ENCODE measurements at places on chromosomes 4 and X. TPM values are rescaled to one million over a fixed set of nuclear protein-coding genes. Genes with fewer than 3 reads are reported as not detected.

DNA sequence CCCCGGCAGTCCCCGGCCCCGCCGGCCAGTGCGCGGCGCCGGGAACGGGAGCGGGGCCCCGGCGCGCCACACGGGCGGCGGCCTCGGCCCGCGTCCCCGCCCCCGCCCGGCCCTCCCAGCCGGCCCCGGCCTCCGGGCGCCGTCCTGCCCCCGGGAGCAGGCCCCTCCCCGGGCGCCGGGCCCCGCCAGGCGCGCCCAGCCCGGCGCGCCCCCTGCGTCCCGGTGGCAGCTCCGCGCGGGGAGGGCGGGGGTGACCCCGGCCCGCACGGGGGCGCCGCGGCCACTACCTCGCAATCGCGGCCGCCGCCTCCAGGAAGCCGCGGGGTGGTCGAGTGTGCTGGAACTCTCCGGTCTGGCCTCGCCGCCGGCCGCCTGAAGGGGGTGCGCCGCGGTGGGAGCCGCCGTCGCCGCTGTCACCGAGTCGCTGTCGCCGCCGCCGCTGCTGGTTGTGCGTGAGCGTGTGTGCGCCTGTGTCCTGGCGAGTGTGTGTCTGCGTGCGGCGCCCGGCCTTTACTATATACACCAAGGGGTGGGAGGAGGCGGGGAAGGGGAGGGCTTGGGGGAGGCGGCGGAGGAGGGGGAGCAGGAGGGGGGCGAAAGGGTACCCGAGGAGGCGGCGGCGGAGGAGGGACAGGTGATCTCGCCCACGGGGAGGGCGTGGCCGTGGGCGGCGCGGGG is at the start of gene RAI2:
Gene RAI2, minus strand, starts transcription at position 488 of the 678 bp plus-strand sequence. CDS start 59,288 bp downstream, outside the sequence.
- no peak for DNase-seq

GRCh38 chr4:6546681-6547447 is 28.1 kb upstream of the MAN2B2 start:
- DNase-seq: peak; percentile 54

- DNase-seq: no peak
Measured at GRCh38 chr4:187108845-187109244, 385.2 kb upstream of the FAT1 start.

DNA sequence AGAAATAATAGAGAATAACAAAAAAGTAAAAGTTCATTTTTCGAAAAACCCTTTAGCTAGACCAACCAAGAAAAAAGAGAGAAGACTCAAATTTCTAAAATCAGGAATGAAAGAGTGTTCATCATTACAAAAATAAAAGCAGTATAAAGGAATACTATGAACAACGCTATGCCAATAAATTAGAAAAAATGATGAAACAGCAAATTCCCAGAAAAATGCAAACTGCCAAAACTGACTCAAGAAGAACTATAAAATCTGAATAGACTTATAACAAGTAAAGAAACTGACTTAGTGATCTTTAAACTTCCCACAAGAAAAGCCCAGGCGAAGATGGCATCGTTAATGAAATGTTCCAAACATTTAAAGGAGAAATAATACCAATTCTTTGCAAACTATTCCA is 3.1 kb upstream of the ZCCHC13 start:
- DNase-seq: no peak

- no peak for DNase-seq
Measured at GRCh38 chr4:89482926-89483595, 175.5 kb upstream of the GPRIN3 start.

- no peak for DNase-seq
Measured at GRCh38 chrX:10142041-10142599, 14.7 kb upstream of the CLCN4 start.

GRCh38 chr4:154277172-154277571 is 214.4 kb downstream of the DCHS2 start:
- DNase-seq: no peak

DNA sequence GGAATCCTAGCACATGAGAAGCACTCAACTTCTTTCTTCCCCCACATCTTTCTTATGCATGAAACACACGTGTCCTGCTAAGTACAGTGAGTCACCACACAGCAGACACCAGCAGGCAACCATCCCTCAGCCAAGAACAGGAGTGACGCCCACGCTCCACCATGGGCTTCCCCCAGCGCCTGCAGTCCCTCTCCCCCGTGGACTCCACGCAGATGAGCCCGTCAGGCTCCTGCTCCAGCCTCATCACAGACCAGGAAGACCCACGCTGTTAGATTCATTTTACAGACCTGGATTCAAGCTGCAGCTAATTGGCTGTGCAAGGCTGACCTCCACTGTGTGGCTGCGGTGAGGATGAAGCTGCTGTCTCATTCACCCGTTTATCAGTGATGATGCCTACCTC is 16.7 kb downstream of the HMX1 start:
- peak; percentile 22 for DNase-seq

- DNase-seq: no peak
Measured at GRCh38 chrX:3026074-3026815, 15.0 kb upstream of the ARSF start.

GRCh38 chrX:21781976-21782375 is 24.1 kb upstream of the SMPX start:
- no peak for DNase-seq

- DNase-seq: no peak
Measured at GRCh38 chr4:98672583-98673287, 14.3 kb upstream of the TSPAN5 start.

DNA sequence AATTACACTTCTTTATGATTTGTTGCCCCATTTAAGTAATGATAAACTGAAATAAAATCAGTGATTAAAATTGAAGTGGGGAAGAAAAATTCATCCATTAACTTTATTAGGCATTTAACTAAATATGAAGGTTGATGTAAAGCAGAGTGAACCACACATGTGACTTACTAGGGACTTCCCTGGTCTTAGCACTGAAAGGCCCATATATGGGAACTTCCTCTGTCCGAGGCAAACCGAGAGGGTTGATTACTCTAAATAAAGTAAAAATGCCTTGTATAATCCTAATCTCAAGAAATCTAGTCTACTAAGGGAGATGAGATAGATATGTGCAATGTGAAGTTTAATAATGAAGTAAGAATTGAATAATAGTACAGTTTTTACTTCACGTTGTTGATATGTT is 403.9 kb upstream of the RPS6KA3 start:
- no peak for DNase-seq

- no peak for DNase-seq
Measured at GRCh38 chrX:95945528-95945927, 739.1 kb upstream of the DIAPH2 start.

GRCh38 chr4:81314897-81315470 is 100.0 kb upstream of the PRKG2 start:
- peak; percentile 17 for DNase-seq

GRCh38 chr4:6658209-6658595 is 17.7 kb downstream of the MRFAP1 start:
- DNase-seq: no peak

DNA sequence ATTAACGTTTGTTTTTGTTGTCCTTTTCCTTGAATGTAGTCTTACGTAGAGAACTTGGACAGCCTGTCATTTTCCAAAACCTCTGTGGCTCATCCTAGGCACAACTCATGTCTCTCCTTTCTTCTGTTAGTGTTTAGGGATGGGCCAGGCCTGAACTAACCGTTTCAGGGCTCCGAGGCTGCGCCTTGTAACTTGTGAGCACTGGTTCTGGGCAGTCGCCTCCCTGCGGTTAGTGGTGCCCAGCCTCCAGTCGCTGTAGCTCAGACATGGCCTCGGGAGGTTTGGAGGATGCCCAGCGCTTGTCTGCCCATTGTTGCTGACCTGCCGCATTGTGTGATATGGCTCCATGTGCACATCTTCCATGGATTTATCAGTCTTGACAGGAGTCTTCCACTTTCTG is 32.8 kb downstream of the TMEM131L start:
- DNase-seq: no peak

DNA sequence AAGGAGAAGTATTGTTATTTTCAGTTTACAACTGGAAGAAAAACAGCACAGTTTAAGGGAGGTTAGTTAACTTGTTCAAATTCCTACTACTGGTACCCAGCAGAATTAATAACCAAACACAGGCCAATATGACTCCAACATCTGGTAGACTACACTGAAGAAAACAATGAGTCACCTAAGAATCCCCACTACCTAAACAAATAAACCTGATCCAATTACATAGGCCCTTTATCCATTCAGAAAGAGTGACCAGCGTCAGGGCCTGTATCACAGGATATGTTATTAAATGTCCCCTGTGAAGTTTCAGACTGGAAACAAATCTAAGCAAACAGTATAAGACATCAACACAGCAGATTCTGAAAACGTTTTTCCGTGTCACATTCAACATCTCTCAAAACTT is 492.5 kb upstream of the INTU start:
- DNase-seq: peak; percentile 60

DNA sequence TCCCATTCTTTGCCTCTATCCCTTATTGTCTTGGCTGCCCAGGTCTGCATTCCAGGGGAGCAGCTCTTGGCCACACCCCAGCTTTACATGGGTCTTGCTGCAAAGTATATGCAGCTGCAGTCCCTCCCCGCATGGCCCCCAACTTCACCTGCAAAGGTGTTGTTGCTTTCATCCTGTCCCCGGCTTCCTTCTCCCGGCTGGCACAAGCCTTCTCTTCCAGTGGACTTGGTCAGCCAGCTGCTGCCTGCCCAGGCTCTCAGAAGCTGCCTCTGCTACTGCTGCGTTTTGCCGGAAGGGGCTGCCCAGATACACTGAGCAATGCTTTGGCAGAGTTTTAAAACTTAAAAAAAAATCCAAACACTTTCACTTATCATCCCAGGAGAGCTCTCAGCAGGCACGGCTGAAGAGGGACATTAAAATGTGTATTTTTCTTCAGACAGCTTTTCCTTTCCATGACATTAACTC is 121.2 kb upstream of the PDLIM3 start:
- DNase-seq: peak; percentile 30

GRCh38 chr4:165548702-165549101 is 169.9 kb downstream of the CPE start:
- DNase-seq: no peak

HTR2C gene
- total RNA-seq: 0.76 TPM

VCX3A gene
- 5.6 TPM for total RNA-seq

SPARCL1 gene
- total RNA-seq: 0.07 TPM

TMEM175 gene
- 36.9 TPM for total RNA-seq

Measured in M059J (cell line).